T-helper 2 cell treated with Interferon-gamma antibody and Interleukin-4, amounts not matched to agents 5 μg/mL and 100 μg/mL, for 36 hours (primary cell): ENCODE measurements at places on chromosomes 16 and 17.
A peak's percentile ranks its signal among the peaks of the same experiment; 100 is the strongest.

DNA sequence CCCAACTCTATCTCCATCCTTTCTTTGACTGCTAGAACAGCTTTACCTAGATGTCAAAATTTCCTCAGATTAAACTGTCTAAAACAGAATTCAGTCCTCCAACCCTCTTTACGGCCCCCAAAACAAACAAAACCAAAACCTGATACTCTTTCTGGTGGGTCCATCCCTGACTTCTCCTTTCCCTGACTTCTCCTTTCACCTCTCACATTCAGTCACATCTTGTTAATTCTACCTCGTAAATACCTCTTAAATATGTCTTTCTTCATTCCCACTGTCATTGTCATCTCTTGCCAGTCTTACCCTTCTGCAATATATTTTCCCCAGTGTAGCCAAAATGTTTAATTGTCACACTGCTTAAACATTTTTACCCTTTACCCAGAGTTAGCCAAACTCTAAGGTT, 4.6 kb downstream of the PPM1E start:
- no peak for DNase-seq

DNA sequence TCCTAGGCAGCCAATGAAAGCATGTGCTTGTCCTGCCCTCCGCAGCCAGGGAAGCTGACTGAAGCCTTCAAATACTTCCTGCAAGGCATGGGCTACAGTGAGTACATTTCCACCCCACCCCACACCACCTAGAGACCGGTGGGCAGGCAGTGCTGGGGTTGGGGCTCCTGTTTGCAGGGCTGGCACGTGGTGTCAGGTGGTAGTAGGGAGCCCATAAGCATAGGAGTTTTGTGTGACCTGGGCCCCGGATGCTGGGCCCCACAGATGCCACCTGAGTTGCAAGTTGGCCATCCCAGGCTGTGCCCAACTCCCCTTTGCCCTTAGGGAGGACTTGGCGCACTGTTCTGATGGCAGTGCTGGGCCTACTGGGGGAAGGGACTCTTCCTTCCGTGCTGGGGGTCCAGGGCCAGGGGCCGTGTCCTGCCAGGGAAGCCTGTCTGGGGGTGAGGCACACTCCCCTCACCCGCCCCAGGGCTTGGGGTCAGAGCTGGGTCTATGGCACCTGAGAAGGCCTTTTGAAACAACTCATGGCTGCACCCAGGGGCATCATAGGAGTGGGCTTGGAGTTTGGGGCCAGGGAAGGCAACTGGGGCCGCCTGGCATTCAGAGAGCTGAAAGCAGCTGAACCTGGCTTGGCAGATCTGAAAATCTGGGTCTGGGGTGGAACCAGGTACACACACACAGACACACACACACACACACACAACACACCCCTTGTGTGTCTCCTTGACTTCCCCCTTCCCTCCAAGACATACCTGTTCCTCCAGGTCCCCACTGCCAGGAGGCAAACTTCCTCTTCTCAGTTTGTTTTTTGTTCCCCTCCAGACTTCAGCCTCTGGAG, 5.8 kb upstream of the SETD6 start:
- no peak for DNase-seq

GRCh38 chr17:49624896-49625295, 49.2 kb downstream of the NXPH3 start:
- no peak for DNase-seq

- no peak for DNase-seq
Measured at GRCh38 chr17:69959283-69959682, 115.7 kb upstream of the KCNJ16 start.

GRCh38 chr17:44925731-44926697, 10.7 kb upstream of the GFAP start:
- DNase-seq, result no peak

- DNase-seq, result no peak
Measured at GRCh38 chr17:72192800-72193192, 72.0 kb downstream of the SOX9 start.

DNA sequence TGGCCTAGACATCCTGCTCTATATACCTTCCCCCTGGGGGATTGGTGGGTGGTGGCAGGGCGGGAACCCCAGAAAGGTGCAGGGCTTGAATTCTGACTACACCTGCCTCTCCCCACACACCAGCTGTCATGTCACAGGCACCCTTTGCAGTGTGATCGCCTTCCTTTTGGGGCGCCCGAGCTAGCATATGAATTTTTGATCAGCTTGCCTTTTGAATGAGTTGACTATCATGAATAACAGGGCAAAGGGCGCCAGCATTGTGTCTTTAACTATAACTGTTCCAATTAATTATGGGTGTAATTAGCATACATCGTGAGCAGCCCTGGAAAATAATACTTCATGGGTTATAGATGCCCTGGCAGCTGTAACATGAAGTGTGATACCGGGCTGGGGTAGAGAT, 72.7 kb downstream of the CYLD start:
- DNase-seq, result no peak

GRCh38 chr17:49552070-49552751, 23.5 kb upstream of the NXPH3 start:
- DNase-seq, result no peak

GRCh38 chr16:32116080-32116479, 137.0 kb upstream of the TP53TG3D start:
- DNase-seq, result no peak

DNA sequence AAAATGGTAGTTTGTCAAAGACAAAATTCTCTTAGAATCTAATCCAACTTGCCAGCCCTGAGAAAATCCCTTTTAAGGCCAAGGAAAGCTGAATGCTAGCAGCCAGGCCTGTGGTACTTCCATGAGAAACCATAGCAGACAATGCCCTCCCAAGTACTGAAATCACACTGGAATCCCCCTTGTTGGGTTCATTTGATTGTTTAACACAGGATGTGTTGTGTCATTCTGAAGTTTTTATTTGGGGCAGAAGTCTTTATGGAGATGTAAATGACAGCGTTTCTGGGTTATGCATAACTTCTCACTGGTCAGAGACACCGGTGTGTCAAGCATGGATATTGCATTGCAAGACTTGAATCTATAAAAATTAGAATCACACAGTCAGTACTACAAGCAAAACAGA, 6.0 kb upstream of the ARL2BP start:
- no peak for DNase-seq

- DNase-seq, result no peak
Measured at GRCh38 chr16:74723256-74723655, 22.6 kb upstream of the MLKL start.

GRCh38 chr17:5434984-5435383, 4.0 kb downstream of the C1QBP start:
- DNase-seq, result no peak

GRCh38 chr16:1458336-1458976, 14.1 kb upstream of the CCDC154 start:
- DNase-seq, result peak; percentile 30

- DNase-seq, result no peak
Measured at GRCh38 chr16:48517493-48517892, 92.5 kb downstream of the N4BP1 start.

DNA sequence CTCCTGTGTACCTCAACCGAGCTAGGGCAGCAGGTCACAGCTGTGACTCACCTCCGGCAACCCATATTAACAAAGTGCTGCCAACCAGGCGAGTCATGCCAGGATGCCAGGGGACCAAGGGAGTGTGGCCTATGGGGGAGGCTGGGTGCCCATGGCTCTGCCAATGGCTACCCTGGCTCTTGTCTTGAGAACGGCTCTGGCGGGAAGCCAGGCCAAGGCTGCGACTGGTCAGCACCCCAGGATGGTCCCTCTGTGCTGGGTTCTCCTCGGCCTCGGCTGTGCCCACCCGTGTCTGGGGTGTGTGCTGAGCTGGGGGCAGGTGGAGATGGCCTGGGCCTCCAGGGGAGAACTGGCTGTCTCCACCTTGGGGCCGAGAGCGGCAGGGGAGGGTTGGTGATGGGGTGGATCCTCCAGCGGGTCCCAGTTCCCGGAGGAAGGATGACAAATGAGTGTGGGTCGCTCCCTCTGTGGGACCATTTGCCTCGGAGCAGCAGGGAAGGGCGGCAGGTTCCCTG, 75.8 kb downstream of the MRC2 start:
- DNase-seq, result no peak

- DNase-seq, result no peak
Measured at GRCh38 chr16:85350146-85350728, 238.0 kb upstream of the CIBAR2 start.

DNA sequence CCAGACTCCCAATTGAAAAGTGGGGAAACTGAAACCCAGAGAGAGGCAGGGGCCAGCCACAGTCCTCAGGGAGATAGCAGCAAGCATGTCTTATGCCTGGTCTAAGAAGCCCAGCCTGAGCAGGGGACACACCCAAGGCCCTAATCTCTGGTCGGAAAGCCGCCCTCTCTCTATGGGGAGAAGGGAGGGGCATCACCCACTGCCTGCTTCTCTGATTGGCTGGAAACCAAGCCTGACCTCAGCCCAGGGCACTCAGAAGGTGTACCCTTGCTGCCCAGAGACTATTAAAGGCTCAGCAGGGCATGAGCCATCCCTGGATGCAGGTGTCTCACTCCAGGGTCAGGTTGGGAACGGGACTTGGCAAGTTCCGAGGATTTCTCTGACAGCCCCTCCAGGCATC, 5.7 kb upstream of the KRT13 start:
- no peak for DNase-seq

DNA sequence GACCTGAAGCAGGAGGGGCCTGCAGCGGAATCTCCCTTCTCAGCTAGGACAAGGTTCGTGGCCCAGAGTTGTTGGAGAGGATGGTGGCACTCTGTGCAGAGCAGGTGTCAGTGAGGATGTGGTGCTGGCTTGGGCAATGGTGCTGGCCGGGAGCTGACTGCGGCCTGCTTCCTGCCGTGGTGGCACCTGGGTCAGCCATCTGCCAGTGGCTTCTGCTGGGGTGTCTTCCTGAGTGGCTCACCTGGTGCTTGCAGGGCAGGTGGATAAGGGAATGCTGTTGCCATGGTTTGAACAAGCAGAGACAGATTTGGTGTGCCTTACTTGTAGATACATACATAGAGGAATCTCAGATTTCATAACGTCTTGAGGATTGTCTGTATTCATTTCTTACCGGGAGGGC, 69.6 kb downstream of the SEC14L1 start:
- no peak for DNase-seq

DNA sequence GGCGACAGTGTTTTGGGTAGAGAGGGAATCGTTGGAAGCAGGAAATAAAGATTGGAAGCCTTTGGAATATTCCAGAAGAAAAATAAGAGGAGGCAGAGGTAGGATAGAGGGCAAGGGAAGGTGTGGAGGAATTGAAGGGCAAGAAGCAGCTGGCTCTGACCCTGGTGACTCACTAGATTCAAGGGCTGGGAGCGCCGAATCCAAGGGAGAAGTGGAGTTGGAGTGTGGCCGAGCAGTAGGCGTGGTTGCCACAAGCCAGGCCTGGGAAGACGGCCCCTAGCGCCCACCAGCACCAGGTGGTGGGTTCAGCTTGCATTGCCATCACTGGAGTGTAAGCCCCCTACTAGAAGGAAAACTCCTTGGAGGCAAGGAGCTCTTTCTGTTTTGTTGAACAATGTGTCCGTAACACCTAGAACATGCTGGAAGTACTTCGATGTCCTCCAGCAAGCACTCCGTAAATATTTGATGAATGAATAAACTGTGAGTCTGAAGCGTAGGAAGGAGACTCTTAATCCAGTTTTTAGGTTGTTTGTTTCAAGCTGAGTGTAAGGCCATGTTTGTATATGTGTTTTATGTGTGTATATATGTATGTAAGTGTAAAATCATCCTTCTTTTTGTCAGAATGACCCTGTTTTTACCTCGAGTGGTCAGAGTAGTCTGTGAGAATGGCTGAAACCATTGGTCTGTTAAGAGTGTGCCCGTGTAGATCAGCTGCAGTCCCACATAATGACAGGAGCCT, 139.5 kb downstream of the CMIP start:
- no peak for DNase-seq

GRCh38 chr16:85829171-85829719, 29.8 kb downstream of the COX4I1 start:
- DNase-seq, result no peak
